ENCODE measurements at places on chromosomes 3 and 15.

DNA sequence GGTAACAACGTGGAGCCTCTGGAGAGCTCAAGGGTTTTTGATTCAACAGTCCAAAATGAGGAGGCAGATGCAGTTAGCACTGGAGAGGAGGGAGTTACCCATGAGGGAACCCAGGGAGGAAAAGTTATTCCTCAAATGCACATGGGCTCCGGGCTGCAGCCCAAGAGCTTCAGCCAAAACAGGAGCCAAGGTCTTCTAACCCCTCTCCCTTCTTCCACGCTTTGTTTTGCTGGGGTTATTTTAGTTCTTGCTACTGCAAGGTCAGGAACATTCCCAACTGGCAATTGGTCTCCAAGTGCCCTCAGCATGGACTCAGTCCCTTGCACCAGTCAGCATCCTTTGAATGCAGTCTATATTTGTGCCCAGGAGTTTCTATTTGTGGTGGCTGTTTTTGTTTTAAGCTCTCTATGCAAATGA, 90.0 kb downstream of the TGFBR2 start:
- no peak for DNase-seq

GRCh38 chr15:96818861-96819260, 488.4 kb downstream of the NR2F2 start:
- DNase-seq, result no peak

DNA sequence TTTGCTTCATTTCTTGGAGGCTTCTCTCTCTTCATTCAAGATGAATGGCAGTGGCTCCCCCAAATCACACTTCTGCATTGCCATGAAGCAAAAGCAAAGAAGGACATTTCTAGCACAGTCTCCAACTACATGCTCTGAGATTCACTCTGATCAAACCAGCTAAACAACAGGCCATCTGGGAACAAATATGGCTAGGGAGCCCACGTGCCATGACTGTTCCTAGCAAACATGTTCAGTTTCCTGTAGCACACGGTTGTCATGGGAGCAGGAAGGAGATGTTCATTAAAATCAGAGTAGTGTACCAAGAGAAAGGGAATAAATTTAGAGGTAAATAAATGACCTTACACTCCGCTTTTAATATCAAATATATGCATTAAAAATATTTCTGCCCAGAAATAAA, 327.3 kb downstream of the GBE1 start:
- DNase-seq, result no peak

DNA sequence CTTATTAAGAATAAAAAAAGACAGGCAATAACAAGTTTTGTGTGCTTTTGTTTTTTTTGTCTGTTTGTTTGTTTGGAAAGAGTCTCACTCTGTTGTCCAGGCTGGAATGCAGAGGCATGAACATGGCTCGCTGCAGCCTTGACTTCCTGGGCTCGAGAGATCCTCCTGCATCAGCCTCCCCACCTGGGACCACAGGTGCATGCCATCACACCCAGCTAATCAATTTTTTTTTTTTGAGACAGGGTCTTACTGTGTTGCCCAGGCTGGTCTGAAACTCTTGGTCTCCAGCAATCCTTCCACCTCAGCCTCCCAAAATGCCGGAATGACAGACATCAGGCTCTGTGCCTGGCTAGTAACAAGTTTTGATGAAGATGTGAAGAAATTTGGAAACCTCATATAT, 73.1 kb upstream of the GCNT3 start:
- no peak for DNase-seq

- no peak for DNase-seq
Observed at GRCh38 chr3:142641504-142641903, 45.3 kb downstream of the PLS1 start.

- DNase-seq, result no peak
Observed at GRCh38 chr3:25817107-25817506, 27.2 kb downstream of the OXSM start.

DNA sequence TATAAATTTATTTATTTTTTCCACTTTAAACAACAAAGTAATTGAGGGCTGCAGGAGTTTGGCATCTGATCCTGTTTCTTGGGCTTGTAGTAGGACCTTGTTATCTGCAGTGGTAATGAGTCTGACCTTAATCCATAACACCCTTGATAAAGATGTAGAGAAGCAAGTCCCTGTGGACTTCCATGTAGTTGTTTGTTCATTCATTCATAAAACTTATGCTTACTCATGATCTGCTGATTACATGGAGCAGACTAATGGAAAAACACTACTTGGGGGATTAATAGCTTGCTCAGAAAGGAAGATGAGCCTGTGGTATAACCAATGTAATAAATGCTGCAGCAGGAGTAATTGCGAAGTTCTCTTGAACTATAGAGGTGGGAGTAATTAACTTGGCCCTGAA, 271.5 kb upstream of the TBL1XR1 start:
- no peak for DNase-seq

GRCh38 chr15:66885281-66885915, 180.0 kb upstream of the SMAD3 start:
- DNase-seq, result no peak

- DNase-seq, result no peak
Observed at GRCh38 chr3:126567696-126568438, 9.1 kb upstream of the C3orf22 start.

GRCh38 chr3:171824824-171825221, 14.5 kb upstream of the PLD1 start:
- DNase-seq, result no peak

- DNase-seq, result no peak
Observed at GRCh38 chr3:103210583-103210982, 775.8 kb downstream of the ZPLD1 start.

- no peak for DNase-seq
Observed at GRCh38 chr3:154149286-154149685, 28.1 kb downstream of the ARHGEF26 start.

DNA sequence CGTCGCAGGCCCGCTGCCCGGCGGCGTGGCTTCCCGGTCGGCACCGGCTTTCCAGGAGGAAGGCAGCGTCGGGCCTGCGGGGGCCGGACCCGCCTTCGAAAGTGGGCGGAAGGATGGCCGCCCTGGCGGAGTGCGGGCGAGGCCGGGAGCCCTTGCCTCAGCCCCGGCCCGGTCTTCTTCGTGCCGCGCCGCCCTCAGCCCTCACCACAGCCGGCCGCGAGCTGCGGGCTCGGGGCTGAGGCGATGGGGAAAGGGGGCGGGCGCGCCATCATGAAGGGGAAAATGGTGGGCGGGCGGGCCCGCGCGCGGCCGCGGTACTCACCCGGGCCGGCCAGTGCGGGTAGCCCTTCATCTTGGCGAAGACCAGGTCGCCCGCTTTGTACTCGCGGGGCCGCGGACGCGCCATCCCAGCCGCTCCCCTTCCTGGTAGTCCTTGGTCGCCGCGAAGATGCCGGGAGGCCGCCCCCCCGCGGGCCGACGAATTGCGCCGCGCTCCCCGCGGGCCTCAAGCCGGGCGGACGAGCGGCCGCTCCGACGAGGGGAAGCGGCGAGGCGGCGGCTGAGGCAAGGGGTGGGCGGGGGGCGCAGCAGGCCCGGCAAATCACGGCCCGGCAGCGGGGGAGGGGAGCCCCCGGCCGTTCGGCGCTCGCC, 489 bp downstream of the HDGFL3 start:
- DNase-seq, result no peak

DNA sequence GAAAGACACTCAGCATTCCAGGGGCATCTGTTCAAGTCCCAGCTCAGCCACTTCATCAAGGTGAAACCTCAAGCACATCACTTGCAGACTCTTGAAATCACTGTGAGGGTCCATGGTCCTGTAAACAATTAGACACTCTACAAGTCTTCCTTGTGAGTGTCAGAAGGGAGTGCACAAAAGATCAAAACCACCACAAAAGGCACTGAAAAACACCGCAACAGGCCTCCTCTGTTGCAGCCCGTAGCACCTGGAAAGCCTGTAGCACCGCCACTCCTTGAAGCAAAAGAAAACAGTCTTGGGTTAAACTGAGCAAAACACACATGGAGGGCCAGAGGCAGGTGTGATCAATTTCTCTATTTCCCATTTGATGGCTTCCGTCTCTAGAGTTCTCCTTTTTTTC, 63.8 kb upstream of the SNRK start:
- no peak for DNase-seq

GRCh38 chr3:23301819-23302218, 98.7 kb downstream of the UBE2E2 start:
- no peak for DNase-seq

GRCh38 chr3:59308684-59309083, 258.9 kb upstream of the CFAP20DC start:
- no peak for DNase-seq

GRCh38 chr3:54432975-54433374, 310.6 kb downstream of the CACNA2D3 start:
- DNase-seq, result no peak

GRCh38 chr15:25869701-25870100, 6.6 kb upstream of the ATP10A start:
- no peak for DNase-seq

DNA sequence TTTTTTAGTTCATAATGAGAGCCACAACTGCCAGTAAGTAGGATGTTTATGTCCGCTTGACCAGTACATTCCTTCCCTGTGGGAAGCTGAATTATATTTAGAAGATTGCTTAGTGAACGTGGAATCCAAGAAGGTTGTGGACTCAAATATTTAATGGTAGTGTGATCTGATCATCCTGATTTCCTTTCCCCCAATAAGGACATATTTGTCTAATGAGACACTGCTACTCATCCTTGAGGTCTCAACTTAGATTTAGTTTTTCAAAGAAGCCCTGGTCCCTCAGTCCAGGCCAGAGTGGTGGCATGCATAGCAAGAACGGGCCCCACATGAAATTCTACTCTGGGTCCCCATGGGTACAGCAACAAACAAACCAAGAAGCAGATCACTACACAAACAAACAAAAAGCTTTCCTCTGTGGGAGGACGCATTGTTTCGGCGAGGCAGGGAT, 60.8 kb downstream of the USP13 start:
- DNase-seq, result no peak

GRCh38 chr3:124783696-124784095, 53.4 kb downstream of the UMPS start:
- DNase-seq, result no peak

- DNase-seq, result no peak
Observed at GRCh38 chr3:45951946-45952345, 8.7 kb downstream of the CXCR6 start.

DNA sequence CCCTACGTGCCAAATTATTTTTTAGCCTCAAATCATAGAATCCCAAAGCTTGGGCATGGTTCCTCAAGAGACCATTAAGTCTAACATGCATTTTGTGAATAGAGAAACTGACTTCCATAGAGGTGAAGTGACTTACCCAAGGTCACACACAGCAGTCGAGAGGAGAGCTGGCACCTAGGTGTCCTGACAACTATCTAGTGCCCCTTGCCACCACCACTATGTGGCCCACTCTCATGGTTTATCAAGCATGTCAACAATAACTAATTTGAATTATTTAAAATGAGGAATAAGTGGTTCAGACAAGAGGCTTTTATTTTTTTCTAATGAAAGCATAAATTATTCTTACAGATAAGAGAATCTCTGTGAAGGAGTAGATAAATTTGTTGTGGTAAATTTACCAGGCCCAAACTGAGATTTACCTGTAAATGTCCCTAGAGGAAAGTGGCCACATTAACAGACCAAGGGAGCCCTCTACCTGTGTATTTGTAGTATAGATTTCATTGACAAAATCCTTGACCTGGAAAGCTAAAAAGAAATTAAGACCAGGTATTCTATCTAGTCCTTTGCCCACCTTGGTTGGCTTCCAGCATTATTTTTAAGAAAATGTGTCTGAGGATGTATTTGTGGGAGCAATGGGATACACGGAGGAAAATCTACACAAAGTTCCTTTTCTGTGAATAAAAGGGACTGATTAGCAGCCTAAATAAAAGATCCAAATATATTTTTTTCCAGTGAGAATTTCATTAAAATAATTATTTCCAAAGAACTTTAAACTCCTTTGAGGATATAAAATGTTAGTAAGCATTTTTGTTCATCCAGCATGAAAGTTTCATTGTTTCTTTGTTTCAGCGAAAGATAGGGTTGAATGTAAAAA, 49.1 kb downstream of the IQCH start:
- DNase-seq, result no peak

DNA sequence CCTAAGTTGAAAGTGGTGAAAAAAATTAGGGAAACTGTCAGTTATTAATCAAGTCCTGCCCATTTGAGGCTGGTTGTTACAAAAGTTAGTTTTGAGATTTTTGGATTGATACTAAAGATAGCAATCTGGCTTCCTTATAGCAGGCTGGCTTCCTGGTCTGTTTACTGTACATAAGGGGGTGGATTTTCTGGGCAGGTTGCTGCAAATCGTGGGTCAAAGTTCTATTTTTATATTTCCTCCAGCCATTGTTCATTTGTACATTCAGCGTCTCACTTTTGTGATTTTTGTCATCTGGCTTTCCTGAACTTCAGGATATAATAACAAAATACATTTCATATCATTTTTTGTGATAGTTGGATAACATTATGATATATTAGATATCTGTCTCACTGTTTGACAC, 49.5 kb downstream of the CLDN1 start:
- no peak for DNase-seq

DNA sequence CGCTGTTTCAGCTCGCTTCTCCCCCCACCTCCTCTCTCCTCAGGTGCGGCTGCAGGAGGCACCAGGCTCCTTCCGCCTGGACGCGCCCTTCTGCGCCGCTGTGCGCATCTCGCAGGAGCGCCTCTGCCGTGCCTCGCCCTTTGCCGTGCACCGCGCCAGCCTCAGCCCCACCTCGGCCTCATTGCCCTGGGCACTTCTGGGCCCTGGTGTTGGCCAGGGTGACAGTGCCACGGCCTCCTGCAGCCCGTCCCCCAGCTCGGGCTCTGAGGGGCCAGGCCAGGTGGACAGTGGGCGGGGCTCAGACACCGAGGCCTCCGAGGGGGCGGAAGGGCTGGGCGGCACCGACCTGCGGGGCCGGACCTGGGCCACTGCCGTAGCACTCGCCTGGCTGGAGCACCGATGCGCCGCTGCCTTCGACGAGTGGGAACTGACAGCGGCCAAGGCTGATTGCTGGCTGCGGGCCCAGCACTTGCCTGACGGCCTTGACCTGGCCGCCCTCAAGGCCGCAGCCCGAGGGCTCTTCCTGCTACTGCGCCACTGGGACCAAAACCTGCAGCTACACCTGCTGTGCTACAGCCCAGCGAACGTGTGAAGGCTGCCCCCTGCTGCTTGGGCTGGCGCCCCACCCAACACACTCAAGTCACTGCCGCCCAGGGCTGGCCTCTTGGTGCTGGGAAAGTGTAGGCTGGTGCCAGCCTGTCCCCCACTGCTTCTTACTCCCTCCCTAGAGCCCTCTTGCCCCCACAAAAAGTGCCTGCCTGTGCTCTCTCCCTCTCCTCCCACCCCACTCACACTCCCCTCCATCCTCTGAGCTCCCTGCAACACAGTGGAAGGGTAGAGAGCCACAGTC, 7.1 kb downstream of the ALG3 start:
- no peak for DNase-seq

GRCh38 chr3:99559196-99559595, 79.2 kb upstream of the COL8A1 start:
- no peak for DNase-seq

GRCh38 chr3:49534581-49535441, 19.5 kb upstream of the BSN start:
- no peak for DNase-seq

Measured in activated T-helper 9 cell treated with anti-CD3 and anti-CD28 coated beads, Interleukin-2, amount 50 U/mL, for 16 hours (primary cell).